AG08396 (cell line): ENCODE measurements at places on chromosomes 7 and 10.
A peak's percentile ranks its signal among the peaks of the same experiment; 100 is the strongest.

DNA sequence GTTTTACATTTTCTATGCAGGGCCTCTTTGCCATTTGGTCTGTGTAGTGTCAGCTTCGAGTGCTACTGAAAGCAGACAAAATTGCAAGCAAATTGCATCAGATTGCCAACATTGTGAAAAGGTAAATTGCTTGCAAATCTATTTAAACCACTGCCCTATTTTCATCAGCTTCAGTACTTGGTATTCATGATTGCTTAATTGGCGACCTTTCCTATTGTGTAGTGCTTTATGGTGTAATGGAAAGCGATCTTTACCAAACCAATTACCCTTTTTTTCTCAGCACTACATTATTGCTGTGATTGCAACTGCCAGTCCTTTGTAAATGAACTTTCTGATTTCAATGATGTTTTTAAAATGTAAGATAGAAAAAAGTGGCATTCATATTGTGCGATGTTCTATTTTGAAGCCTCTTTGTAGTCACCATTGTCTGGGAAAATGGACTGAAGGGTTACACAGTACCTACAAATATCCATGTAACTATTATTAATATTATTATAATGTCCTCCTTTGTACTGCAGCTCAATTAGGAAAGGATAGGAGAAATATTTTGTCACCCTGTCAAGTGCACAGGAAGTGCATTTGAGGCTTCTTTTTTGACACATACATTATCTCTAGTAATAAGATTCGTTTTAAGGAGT lies 177.7 kb upstream of the SP8 start:
- DNase-seq: no peak

DNA sequence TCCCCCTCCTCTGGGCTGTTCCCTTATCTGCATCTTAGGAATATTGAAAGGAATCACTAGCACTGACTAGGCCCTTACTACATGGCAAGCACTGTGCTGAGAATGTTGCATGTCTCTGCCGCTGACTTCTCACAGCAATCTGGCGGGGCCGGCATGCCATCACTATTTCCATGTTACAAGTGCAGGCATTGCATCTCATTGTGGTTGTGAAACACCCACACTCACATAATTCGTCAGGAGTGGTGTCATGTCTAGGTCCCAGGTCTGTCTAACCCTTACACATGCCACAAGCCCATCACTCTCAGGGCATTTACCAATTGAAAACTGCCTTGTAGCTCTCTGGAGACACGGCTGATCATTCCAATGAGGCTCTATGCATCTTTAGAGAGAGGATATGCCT lies 8.5 kb upstream of the IL2RA start:
- no peak for DNase-seq

DNA sequence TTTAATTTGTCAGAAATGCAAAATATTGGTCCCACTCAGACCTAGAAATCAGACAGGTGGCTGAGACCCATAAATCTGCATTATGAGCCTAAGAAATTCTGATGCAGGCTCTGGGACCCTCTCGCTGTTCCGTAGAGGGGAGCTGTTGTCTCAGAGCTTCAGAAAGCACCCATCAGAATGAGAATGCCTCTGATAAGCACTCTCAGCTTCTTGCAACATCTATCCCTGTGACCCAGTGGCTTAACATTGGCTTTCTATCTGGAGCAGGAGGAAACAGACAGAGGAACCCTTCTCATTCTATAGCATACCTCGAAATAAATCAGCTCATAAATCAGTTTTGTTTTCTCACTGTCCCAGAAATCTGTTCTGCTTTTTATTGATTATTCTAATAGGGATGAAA lies 184.6 kb upstream of the SP4 start:
- no peak for DNase-seq

- DNase-seq: peak; percentile 58
These were observed 152.6 kb downstream of the PKD1L1 start for GRCh38 chr7:47795631-47796030.

DNA sequence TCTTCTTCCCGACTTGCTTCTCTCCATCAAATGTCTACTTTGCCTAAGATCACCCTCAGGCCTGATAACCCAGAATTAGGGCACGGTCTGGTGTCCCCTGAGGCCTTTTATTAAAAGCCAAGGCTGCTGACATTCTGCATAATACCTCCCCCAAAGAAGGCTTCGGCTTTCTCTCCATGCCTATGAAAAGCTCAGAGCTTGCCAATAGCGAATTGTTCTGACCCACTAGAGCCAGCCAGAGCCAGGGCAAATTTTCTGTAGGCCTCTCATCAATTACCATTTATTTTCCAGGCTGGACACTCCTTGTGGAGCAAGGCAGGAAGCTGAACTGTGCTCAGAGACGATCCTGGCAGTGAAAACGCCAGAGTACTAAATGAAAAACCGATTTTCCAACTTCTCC lies 64.3 kb upstream of the ADRB1 start:
- DNase-seq: no peak

- no peak for DNase-seq
These were observed 71.4 kb upstream of the RHEB start for GRCh38 chr7:151590850-151591771.

DNA sequence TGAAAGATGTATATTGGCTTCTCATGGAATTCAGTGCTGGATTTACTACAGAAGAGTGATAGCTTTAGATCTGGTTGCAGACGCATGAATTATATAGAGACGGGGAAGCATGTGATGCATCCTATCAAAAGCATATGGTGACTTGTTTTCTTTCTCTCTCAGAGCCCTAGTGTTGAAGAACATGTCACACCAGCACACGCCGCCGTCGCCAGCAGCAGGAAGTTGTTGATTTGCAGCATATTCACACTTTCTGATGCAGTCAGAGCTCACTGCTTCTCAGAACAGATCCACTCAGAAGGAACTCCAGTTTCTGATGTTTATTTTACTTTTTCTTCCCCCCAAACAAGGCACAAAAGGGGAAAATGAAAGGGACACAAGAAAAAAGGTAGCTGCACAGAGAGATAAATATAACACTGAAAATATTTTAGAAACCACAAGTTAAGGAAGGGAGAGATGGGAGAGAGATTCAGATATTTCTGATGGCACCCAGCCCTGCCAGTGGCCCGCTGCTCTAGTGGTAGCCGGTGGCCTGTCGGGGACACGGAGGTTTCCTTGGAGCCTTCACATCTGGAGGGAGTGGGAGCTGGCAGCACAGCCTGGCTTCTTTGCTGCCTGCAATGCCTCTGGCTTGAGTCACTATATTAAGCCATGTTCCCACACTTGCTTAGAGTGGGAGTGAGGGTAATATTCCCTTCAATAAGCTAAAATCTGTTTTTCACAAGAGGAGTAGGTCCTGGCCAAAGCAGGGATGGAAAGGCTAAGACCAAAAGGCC lies 123.2 kb downstream of the NRP1 start:
- DNase-seq: peak; percentile 80

- DNase-seq: peak; percentile 20
These were observed 20.0 kb downstream of the ARHGAP21 start for GRCh38 chr10:24703700-24704099.

GRCh38 chr10:32956365-32957197 lies 1.4 kb downstream of the ITGB1 start:
- no peak for DNase-seq

DNA sequence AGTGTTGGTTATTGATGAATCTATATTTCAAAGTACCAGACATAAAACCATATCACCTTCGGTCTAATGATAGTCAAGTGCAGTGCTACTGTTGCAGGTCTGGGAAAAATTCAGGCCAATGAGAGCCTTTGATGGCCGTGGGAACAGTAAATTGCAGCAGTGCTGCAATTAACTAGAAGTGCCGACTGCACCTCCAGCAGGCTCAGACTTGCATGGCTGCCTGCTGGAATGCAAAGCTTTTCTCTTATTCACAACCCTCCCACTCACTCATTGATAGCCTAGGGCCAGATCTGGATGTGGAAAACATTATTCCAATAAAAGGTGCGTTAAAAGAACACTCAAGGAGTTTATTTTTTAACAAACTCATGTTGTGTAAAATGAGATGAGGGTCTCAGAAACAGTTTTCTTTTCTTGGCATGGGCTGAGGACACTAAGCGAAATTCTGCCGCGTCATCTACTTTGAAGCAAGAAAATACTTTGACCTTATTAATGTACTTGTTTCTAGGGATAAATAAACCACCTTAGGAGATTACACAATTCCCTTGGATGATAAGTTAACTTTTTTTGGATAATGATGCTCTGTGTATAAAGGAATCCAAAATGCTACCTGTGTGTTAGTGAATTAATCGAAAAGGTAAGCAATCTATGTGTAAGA lies 17.1 kb downstream of the PLXDC2 start:
- DNase-seq: no peak

- no peak for DNase-seq
These were observed 56.5 kb downstream of the CTTNBP2 start for GRCh38 chr7:117816727-117817126.

GRCh38 chr10:95477175-95477520 lies 84.0 kb downstream of the SORBS1 start:
- DNase-seq: no peak

GRCh38 chr7:3332308-3332707 lies 31.3 kb downstream of the SDK1 start:
- no peak for DNase-seq

DNA sequence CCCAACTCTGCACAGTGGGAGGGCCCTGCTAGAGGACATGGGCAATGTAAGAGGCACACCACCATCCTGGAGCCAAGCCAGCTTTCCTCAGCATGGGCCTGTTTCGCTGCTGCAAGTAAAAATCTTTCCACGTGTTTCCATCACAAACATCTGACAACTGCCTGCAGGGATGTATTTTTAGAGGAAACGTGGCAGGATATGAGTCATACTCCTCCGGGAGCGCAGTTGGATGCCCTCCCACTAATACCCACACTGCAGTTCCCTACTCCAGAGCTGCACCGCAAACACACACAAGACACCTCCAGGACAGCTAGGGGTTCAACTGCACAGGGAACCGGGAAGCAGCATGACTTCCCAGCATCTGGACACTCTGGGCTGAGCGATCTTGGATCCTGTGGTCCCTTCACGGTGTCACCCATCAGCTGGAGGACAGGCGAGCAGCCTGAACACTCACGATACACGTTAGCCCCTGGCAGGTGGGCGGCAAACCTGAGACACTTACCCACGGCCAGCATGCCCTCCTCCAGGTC lies 26.1 kb downstream of the PLAC9 start:
- peak; percentile 83 for DNase-seq

GRCh38 chr7:40584667-40585433 lies 450.0 kb downstream of the SUGCT start:
- no peak for DNase-seq

GRCh38 chr7:80581486-80582260 lies 56.8 kb upstream of the CD36 start:
- DNase-seq: no peak

DNA sequence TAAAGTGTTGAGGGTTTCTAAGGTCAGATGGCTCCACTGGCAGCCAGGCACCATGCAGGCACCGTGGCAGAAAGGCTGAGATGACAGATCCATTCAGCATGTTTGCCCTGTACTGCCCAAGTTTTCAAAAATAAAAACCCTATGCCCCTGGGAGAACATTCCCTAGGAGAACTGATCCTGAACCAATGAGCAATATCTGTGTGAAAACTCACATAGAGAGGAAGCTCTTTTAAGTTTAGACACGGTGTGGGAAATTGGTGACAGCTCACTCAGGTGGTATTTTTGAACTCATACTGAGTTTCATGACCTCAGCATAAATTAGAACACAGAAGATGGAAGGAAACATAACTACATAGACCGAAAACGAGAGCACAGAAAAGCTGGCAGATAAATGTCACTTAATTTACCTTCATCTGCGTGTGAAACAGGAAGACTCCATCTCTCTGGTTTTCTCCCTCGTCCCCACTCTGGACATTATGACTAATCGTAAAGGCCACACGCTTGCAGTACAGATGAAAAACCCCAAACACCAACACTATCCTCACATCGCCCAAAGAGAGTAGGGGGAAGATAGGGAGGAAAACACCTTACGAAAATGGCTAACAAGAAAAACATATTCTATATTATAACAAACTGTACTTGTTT lies 127.8 kb downstream of the ICA1 start:
- no peak for DNase-seq

GRCh38 chr10:3293581-3294431 lies 121.2 kb upstream of the PITRM1 start:
- no peak for DNase-seq

DNA sequence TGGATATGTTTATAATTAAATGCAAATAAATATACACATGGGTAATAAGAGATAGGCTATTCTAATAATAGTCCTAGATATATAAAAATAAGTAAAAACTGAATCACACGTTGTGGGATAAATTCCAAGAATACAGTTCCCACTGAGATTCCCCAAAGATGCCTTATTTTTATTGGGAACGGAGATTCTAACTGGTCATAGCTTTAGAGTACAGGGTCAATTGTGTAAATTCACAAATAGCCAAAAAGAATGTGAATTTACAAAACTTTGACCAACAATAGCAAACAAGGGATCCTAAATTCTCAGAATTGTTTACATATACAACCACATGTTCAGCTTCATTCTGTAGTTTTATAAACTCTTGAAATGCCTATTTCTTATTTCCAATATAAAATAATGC lies 65.0 kb downstream of the VSTM4 start:
- DNase-seq: no peak

GRCh38 chr7:214410-215212 lies 22.2 kb downstream of the FAM20C start:
- peak; percentile 51 for DNase-seq

DNA sequence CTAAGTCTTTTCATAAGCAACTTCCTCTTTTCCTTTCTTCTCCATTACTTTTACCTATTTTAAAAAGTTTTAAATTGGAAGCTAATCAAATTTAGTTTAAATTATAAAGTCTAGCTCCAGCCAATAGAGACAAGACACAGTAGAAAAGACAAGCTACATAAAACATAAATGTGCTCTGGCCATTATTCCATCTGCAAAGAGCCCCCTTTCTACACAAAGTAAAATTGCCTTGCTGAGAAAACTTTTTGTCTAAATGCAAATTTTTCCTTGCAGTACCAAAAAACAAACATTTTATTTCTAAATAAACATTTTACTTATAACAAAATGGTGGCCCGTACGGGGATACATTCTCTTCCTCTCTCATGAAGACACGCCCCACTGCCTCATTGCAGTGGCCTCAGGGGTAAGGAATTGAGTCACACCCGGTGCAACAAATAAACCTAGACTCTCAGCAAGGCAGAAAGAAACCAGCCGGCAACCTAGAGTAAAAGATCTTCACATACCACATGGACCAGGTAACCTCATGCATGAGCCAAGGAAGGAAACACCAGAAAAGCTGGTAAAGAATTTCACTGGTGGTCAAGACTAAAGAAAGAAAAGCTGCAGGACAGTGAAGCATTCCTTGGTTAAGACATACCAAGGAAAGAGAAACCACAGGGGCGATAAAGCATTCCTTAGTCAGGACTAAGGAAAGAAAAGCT lies 71.6 kb upstream of the ZNF746 start:
- DNase-seq: no peak

GRCh38 chr7:97218767-97219166 lies 101.3 kb downstream of the SDHAF3 start:
- DNase-seq: no peak
